Activated naive CD8-positive, alpha-beta T cell treated with anti-CD3 and anti-CD28 coated beads, Interleukin-2, amount 10 ng/mL, durations not matched to agents 7 days and 5 days (primary cell): ENCODE measurements at places on chromosomes 5 and 9. TPM values are rescaled to one million over a fixed set of nuclear protein-coding genes. Genes with fewer than 3 reads are reported as not detected.
A peak's percentile ranks its signal among the peaks of the same experiment; 100 is the strongest.

The PCA3 gene
- not detected for total RNA-seq

The GDNF gene
- total RNA-seq, result not detected

DNA sequence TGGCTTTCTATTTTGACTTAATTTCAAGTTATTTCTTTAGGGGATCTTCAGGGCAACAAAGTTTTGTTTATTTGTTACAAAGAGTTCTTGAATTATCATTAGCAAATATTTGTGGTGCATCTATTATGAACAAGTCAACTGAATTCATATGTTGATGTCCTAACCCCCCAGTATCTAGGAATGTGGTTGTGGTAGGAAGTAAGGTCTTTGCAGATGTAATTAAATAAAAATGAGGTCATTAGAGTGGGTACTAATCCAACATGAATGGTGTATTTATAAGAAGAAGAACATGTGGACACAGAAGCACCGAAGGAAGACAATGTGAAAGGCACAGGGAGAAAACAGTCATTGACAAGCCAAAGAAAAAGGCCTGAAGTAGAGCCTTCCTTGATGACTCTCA is 474.0 kb upstream of the DAB2 start:
- DNase-seq, result no peak

DNA sequence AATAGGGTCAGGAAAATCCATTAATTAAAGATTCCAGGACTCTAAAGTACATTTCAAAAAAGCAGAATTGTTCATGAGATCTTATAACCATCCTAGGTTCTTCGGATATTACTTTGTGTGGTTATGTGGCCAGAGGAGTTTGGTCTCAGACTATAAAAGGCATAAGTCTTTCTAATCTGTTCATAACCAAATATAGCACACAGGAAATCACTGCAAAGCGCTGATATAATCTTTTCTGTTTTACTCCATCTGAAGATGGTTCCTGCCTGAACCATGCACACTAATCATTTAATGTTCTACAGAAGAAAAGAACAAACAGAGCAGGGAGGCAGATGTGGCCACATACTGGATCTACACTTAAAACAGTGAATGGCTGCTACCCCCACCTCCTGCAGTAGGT is 182.8 kb downstream of the SEMA5A start:
- DNase-seq, result no peak

DNA sequence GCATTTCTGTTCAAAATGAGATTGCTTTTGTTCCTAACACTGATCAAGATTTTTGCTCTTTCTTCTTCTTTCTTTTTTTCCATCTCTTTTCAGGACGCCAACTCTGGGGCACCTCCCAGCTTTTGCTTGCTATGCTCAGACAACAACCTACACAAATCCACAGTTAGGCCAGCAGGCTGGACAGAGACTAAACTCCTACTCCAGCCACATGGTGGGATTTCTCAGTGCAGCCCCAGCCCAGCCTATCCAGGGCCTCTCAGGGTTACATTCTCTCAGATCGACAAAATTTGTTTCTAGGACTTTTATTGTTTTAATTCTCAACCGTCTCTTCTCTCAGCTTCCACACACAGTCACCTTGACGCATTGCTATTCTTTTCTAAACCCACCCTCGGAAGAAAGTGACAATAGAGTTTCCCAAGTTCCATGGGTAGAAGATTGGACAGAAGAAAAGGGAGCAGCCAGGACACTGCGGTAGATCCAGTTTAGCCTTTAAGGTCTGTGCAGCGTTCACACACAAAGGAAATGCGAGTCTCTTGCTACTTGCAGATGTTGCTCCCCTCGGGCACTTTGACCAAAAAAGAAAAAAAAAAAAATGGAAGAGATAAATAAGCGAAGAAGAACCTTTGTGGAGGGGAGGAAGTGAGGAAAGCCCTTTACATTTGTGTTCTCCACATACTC is 588.6 kb upstream of the GRAMD2B start:
- DNase-seq, result no peak

GRCh38 chr5:139634541-139634940 is 13.6 kb upstream of the CXXC5 start:
- no peak for DNase-seq

- no peak for DNase-seq
Observed at GRCh38 chr5:124252747-124253146, 493.7 kb downstream of the ZNF608 start.

GRCh38 chr5:102957141-102957540 is 162.8 kb downstream of the GIN1 start:
- no peak for DNase-seq

The CNTFR gene
- total RNA-seq, result not detected

The MORN5 gene
- not detected for total RNA-seq

The GABRA6 gene
- not detected for total RNA-seq

The NR5A1 gene
- not detected for total RNA-seq

DNA sequence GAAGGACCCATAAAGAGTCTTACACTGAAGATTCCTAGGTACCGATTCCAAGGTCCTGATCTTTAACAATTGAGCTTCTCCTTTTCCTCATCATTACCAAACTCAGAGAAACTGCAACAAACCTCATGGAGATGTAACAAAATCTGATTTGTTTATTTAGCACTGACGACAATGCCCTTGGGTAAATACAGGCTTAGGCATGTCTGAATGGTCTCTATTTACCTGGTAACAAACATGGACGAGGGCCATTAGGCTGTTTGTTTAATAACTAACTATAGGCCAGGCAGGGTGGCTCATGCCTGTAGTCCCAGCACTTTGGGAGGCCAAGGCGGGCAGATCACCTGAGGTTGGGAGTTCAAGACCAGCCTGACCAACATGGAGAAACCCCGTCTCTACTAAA is 333.3 kb downstream of the AGTPBP1 start:
- DNase-seq, result no peak

- DNase-seq, result no peak
Observed at GRCh38 chr5:139708434-139708861, 60.3 kb downstream of the CXXC5 start.

DNA sequence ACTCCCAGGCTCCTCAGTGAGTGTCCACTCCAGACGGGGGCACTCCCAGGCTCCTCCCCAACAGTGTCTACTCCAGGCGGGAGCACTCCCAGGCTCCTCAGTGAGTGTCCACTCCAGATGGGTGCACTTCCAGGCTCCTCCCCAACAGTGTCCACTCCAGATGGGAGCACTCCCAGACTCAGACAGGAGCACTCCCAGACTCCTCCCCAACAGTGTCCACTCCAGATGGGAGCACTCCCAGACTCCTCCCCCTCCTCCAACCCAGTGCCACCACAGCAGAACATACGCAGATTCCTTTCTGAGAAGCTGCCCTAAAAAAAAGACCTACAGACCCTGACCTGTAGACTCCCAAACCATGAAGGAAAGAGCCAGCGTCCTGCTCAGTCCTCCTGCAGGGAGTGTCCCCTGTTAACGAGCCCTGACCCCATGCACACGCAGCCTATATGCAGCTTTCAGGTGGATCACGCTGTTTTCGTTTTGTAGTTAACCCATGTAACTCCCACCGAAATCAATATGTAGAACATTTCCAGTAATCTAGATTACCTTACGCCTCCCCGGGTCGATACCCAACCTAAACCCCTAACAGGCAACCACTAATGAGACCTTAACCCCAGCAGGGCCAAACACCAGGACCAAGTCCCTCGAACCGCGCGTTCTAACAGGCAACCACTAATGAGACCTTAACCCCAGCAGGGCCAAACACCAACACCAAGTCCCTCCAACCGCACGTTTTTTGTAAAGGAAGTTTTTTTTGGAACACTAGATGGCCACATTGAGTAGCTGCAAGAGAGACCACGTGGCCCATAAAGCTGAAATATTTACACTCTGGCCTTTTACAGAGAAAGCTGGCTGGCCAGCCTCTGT is 15.7 kb downstream of the PNPLA7 start:
- no peak for DNase-seq

GRCh38 chr5:88269222-88269771 is 652 bp upstream of the TMEM161B start:
- DNase-seq, result peak; percentile 33

DNA sequence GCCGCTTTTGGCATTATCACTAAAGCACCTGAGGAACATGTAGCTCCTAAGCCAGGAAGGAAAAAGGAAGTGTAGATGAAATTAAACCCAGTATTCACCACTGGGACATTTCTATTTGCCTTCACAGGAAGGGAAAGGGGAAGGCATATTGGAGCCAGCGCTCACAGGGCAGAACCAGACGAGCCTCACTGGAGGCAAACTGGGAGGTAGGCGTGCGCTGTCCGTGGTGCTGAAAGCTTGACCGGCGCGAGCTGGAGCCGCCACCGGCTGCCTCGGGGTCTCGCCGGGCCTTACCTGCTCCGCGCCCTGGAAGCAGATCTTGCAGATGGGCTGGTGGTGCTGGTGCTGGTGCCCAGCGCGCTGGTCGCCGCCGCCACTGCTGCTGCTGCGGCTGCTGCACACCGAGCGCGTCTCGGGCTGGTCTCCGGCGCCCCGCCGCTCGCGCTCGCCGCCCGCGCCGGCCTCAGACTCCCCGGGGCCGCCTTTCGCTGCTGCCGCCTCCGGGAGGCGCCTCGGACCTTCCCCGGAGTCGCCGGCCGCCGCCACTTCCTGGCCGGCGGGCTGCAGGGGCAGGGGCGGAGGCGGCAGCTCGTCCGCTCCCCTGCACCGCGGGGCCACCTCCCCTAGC is 732 bp downstream of the MARCHF11 start:
- DNase-seq, result peak; percentile 69

The PTGS1 gene
- total RNA-seq, result 1.6 TPM

DNA sequence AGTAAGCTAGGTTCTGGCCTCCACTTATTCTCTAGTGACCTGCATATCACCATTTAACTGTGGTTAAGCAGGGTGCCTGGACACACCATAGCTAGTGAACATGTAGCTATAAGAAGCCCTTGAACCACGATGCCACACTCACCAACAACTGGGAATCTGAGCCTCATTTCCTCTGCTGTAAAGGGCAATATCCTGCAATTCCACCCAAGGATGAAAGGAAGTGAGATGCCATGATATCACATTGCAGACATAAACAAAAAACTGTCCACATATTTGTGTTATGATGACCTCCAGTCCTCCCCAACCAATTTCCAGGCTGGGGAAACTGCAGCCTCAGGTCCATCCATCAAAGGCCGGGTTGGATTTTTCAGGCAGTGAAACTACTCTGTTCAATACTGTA is 10.4 kb downstream of the TNIP1 start:
- no peak for DNase-seq

The OR1Q1 gene
- 0.33 TPM for total RNA-seq

DNA sequence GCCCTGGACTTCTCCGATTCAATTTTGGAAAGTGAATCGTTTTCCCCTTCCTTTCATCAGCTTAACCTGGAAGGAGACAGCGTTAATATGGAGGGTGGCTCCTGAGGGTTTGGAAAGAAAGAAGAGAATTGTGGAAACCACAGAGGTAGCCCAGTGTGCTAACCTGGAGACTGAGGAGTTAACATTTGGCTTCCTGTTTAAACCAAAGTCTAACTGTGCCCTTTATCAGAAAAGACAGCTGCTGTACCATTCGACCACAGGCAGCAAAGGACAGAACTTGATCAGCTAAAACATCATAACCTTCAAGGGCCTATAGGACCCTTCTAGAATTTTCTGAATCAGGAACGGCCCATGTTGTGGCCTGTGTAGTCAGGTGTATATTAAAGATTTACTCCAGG is 735 bp downstream of the IDNK start:
- DNase-seq, result no peak

The PIGO gene
- 30.8 TPM for total RNA-seq

DNA sequence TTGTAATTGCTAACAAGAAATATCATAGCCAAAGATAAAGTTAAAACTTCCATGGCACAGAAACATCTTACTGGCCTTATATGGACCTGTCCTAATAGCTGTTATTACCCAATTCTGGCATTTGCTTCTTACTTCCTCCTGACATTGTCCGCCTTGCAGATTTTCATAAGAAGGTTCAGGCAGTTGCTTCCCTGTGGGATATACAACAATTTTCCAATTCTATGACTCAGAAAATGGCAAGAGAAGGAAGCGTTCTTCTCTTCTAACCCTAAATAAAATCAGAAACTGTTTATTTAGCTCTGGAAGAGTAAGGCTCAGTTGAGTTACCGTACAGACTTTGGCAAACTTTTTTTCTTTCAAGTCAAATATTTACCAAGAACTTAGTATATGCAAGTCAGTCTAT is 1.7 kb downstream of the PRKAA1 start:
- DNase-seq, result no peak

GRCh38 chr5:64688391-64688790 is 1.9 kb upstream of the SHISAL2B start:
- no peak for DNase-seq

DNA sequence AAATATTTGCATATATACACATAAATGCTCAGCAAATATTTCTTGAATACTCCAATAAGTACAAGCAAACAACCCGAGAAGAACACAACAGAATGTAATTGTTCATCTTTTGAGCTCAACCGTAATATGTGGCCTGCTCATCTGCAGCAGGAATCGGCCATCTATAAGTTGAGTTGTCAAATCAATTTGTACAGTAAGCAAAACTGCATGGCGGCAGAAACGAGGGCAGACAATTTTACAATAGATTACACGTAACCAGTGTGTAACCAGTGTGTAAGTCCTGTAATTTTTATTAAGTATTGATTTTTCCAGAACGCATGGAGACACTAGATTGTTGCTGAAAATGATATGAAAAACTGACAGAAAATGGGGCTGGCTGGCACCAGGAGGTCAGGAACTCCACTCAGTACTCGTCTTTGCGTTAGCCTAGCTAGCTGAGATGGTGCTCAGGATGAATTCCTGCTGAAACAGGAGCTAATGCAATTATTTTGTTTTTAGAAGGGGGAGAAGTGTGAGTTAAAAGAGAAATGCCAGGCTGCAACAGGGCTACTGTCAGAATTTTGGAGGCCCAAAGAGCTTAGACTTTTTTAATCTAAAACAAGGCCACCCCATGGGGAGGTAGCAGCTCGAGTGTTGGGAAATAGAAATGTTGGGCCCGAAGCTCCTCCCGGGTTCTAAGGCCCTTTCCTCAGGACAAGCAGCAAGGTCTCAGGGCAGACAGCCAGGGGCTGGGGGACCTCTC is 682 bp downstream of the DHX29 start:
- DNase-seq, result no peak

The PRSS3 gene
- total RNA-seq, result not detected

DNA sequence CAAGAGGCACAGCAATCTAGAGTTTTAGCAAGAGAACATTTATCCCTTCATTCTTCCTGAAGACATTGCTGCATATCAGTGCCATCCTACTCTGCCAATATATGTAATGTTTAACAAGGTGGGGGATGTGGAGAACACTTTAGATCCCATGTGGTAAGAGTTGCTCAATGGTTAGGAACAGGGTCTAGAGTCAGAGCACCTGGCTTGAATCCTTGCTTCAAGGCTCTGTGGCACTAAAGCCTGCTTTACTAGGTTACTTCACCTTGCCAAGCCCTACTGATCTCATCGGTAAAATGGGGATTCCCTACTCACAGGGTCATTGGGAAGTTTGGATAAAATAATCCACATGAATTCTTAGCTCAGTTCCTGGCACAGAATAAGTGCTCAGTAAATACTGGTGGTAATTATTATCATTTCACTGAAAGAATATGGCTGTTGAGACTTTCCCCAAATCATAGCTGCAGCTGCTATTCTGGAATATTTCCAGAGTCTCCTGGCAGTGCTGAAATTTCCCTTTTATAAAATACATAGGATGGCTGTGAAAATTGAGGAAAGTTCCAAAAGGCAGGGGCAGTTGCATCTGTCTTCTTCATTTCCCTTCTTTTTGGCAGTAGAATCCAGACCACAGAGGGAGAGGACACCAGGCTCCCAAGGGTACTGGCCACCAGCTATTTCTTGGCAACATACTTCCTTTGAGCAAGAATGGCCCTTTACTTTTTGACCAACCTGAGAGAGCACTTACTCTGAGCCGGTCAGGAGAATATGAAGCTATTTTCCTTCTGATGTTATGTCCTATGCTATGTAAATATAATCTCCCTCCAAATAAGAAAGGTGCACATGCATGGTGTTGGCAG is 142.8 kb downstream of the PALM2AKAP2 start:
- no peak for DNase-seq
